ENCODE measurements at places on chromosomes 1 and 21.

- H3K4me3 ChIP-seq, result no peak overlapping the region
- no peaks in the 10 kb centered on the region for H3K4me1 ChIP-seq
- H3K27me3 ChIP-seq, result no peaks in the 10 kb centered on the region
- H3K36me3 ChIP-seq, result no peaks in the 10 kb centered on the region
Observed at GRCh38 chr1:17333081-17333480, 25.1 kb downstream of the PADI4 start.

- H3K27me3 ChIP-seq, result no peaks in the 10 kb centered on the region
- H3K27ac ChIP-seq, result no peak overlapping the region
- H3K36me3 ChIP-seq, result no peaks in the 10 kb centered on the region
- no peaks in the 10 kb centered on the region for H3K4me1 ChIP-seq
- DNase-seq, result no peak
- no peak overlapping the region for H3K4me3 ChIP-seq
Observed at GRCh38 chr1:19846338-19846737, 31.3 kb upstream of the RNF186 start.

GRCh38 chr1:86119214-86119764, 37.3 kb downstream of the COL24A1 start:
- no peaks in the 10 kb centered on the region for H3K27me3 ChIP-seq
- no peak for DNase-seq
- H3K4me1 ChIP-seq, result no peaks in the 10 kb centered on the region
- H3K36me3 ChIP-seq, result no peaks in the 10 kb centered on the region
- no peak overlapping the region for H3K27ac ChIP-seq
- H3K4me3 ChIP-seq, result no peak overlapping the region

DNA sequence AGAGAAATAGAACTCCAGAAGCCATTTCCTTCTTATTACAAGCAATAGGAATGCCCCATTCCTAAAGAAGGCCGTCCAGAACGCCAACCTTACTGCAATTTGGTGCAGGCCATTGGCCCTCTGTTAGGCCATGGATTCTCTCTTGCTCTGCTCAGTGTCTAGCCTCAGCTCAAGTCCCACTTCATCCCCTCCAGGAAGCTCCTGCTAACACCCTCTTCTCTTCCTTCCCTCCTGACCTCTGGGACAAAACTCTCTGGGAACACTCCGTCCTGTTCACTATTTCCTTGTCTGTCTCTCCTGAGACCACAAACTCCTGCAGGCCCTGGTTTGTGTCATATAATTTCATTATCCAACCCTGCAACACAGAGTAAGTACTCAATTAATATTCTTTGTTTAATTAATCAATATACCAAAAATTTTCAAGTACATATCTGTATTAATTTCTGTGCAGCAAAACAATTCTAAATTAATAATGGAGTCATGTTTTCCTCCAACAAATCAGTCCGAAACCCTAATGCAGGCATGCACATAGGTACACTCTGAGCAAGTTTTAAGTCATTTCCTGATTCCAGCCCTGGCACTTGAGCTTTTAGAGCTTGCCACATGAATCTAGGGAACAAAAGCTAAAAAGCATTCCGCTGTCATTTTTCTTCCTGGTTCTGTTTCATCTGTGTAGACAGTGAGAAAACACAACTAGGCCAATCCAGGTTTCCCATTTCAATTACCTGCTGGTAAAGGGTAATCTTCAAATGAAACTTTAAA, 245.3 kb downstream of the SETD4 start:
- H3K27me3 ChIP-seq, result peaks cover 19% of the 10 kb centered on the region
- H3K4me1 ChIP-seq, result no peaks in the 10 kb centered on the region
- no peaks in the 10 kb centered on the region for H3K36me3 ChIP-seq

- no peaks in the 10 kb centered on the region for H3K27me3 ChIP-seq
- DNase-seq, result no peak
- peaks cover under 1% of the 10 kb centered on the region for H3K4me1 ChIP-seq
- no peak overlapping the region for H3K27ac ChIP-seq
Observed at GRCh38 chr1:204146309-204146708, 5.5 kb downstream of the ETNK2 start.

- H3K27me3 ChIP-seq, result no peaks in the 10 kb centered on the region
- no peak overlapping the region for H3K4me3 ChIP-seq
- H3K4me1 ChIP-seq, result no peaks in the 10 kb centered on the region
Observed at GRCh38 chr1:167648252-167648849, 18.3 kb downstream of the RCSD1 start.

DNA sequence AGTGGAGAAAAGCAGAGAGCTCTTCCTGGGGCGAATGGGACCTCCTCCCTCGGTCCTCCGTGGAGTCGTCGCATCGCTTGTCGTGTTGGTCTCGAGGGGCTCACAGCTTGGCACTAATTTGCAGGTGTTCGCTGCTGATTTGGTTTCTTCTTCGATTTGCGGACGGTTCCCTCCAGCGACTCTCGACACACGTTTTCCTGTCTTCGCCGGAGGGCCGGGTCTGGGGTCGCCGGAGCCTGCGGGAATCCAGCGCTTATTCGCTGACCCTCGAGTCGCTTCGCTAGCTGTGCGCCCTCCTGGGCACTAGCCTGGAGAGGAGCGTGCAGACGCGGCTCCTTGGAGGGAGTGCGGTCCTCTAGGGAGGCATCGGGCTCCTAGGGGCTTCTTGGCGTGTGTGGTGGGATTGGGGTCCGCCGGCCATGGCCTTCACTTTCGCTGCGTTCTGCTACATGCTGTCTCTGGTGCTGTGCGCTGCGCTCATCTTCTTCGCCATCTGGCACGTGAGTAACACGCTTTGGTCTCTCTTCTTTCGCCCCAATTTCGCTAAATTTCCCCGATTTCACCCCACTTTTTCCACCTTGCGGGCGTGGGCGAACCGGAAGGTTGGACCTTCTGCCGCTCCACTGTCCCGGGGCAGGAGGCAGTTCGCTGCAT, 766 bp downstream of the CNIH3 start:
- H3K27ac ChIP-seq, result no peak overlapping the region
- H3K4me1 ChIP-seq, result peaks cover 6% of the 10 kb centered on the region
- H3K4me3 ChIP-seq, result peak overlapping the region; percentile 42
- peaks cover 66% of the 10 kb centered on the region for H3K27me3 ChIP-seq

DNA sequence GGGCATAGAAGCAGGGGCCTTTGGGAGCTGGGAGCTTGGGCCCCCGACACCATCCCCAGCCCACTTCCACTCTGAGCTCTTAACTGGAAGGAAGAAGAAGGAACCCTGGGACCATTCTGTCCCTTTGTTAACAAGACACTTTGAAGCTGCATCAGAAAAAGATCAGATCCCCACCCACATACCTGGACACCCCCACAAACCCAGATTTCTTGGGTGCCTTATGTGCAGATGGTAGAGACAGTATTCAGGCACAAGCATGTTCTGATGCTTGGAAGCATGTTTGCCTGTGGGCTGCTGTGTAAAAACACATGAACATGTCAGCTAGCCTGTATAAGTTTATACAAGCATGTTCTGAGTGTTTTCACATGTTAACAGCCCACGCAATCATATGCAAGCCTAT, 3.7 kb downstream of the DLGAP3 start:
- H3K36me3 ChIP-seq, result no peaks in the 10 kb centered on the region
- no peak for DNase-seq
- peaks cover 87% of the 10 kb centered on the region for H3K27me3 ChIP-seq
- no peaks in the 10 kb centered on the region for H3K4me1 ChIP-seq

DNA sequence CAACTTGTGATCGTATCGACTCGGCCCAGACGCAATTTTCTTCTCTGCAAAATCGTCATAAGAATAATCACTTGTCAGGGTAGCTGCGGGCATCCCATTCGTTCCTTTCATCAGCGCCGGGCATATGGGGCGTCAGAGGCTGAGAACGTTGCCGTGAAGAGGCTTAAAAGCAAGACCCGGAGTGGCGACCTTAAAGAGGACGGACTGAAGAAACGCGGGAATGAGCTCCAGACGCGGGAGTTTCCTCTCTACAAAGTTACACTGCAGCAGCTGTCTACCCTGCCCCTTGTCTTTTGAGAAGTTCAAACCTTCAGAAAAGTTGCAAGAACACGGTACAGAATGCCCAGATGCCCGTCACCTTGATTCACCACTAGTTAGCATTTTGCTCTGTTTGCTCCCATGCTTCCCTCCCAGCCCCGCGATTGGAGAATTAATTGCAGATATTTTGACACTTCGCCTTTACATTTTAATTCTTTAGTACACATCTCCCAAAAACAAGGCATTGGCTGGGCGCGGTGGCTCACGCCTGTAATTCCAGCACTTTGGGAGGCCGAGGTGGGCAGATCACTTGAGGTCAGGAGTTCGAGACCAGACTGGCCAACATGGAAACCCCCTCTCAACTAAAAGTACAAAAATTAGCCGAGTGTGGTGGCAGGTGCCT, 967 bp downstream of the CENPS start:
- no peaks in the 10 kb centered on the region for H3K36me3 ChIP-seq
- peaks cover 5% of the 10 kb centered on the region for H3K4me1 ChIP-seq
- peak overlapping the region; percentile 90 for H3K27ac ChIP-seq
- peak overlapping the region; percentile 90 for H3K4me3 ChIP-seq

DNA sequence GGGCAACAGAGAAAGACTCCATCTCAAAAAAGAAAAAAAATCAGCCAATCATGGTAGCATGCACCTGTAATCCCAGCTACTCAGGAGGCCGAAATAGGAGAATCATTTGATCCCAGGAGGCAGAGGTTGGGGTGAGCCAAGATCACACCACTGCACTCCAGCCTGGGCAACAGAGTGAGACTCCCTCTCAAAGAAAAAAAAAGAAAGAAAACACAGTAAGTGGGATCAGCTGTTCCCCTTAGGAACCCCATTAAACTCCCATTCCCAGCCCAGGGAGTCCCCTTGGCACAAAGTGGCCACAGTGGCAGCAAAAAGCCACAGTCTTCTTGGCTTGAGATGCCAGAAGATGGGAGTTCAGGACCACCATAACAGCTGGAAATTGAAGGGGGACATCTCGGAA, 9.1 kb downstream of the TMEM50B start:
- no peaks in the 10 kb centered on the region for H3K4me1 ChIP-seq
- no peak overlapping the region for H3K4me3 ChIP-seq
- no peaks in the 10 kb centered on the region for H3K27me3 ChIP-seq
- no peak overlapping the region for H3K27ac ChIP-seq

- H3K27me3 ChIP-seq, result no peaks in the 10 kb centered on the region
- H3K36me3 ChIP-seq, result no peaks in the 10 kb centered on the region
- no peak overlapping the region for H3K27ac ChIP-seq
- no peak overlapping the region for H3K4me3 ChIP-seq
- no peak for DNase-seq
Observed at GRCh38 chr1:78996791-78997190, 9.7 kb downstream of the ADGRL4 start.

GRCh38 chr1:196376630-196377328, 231.5 kb downstream of the KCNT2 start:
- no peaks in the 10 kb centered on the region for H3K4me1 ChIP-seq
- H3K27me3 ChIP-seq, result no peaks in the 10 kb centered on the region
- no peaks in the 10 kb centered on the region for H3K36me3 ChIP-seq
- no peak overlapping the region for H3K27ac ChIP-seq
- no peak overlapping the region for H3K4me3 ChIP-seq

DNA sequence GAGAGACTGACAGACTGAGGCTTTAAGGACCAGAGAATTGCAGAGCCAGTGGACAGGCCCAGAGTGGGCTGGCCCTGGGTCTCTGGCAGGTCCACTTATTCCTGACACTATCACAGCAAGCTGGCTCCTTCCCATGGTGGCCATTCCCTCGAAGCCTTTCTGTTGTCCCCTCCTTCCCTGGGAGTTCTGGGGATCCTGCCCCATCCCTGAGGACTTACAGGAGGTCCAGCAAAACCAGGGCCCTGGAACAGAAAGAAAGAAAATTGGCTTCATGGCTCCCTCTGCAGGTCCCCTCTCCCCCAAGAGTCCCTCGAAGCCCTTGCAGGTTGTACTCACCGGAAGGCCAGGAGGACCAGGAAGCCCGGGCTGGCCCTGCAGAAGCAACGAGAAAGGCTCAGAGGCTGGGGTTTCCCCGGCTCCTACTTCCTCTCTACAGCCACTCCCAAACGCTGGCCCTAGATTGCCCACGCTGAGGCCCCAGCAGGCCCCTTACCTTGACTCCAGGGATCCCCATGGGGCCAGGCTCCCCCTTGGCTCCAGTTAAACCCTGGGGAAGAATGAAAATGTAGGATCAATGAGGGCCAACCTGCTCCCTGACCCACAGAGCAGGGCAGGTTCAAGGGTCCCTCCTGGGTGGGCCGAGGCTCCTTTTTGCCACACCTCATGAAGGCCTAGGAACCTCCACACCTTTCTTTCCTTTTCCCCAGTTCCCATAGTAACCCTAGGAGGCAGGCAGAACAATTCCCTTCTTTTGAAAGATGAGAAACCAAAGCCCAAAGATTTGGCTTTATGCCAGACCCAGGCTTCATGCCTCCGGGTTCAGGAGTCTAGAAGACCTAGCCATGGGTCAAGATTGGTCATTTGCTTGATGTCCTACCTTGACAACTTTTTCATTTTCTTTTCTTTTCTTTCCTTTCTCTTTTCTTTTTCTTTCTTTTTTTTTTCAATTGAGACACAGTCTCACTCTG, 4.6 kb downstream of the COL9A2 start:
- H3K4me3 ChIP-seq, result no peak overlapping the region
- H3K4me1 ChIP-seq, result peaks cover 19% of the 10 kb centered on the region
- H3K27me3 ChIP-seq, result no peaks in the 10 kb centered on the region
- no peak for DNase-seq
- no peaks in the 10 kb centered on the region for H3K36me3 ChIP-seq
- H3K27ac ChIP-seq, result no peak overlapping the region

DNA sequence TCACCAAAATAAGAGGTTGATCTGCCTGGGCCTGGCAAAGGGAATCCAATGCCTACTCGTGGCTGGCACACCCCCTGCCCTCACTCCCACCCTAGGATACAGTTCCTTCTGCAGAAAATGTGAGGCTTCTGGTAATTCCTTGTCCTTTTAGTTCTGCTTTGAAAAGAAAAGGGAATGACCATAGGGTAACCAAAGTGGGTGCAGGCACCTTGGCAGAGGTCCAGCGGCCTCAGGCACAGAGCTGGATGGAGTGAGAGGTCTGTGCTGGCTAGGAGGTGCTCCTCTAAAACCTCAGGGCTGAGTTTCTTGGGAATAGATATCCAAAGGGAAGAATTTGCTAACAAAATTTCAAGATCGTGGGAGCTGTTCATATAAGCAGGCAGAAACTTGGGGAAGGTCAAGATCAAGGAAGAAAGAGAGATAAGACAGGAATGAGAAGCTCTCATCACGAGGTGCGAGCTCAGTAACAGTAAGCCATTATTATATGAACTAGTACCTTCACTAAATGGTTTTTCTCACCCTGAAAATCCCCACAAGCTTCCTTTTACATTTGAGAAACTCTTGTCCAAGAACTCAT, 293.1 kb upstream of the LYPLAL1 start:
- no peaks in the 10 kb centered on the region for H3K36me3 ChIP-seq
- DNase-seq, result no peak
- H3K4me3 ChIP-seq, result no peak overlapping the region
